ENCODE measurements at places on chromosomes 3 and 15.

DNA sequence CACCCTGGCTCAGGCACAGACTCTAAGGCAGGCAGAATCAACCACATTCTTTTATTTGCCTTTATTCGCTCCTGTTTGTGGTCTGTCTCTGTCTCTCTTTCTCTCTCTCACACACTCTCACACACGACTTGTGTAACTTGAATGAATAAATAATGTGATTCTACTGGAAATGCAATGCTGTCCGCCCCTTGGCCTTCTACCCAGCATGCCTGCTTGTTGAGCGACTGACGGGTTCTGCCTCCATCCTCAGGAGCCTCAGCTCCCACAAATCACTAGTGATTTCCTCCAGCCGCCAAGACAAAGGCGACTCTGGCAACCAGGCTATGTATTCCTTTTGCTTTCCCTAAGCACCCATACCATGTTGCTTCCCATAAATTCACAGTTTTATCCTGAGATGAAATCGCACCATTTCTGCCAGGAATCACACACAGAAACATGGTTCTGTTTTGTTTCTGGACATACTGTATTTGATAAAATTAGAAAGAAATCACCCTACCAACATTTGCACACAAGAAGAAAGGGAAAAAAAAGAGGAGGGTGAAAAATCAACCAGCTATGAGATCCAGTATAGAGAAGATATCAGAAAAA lies 460.8 kb downstream of the MAGI1 start:
- DNase-seq, result no peak

DNA sequence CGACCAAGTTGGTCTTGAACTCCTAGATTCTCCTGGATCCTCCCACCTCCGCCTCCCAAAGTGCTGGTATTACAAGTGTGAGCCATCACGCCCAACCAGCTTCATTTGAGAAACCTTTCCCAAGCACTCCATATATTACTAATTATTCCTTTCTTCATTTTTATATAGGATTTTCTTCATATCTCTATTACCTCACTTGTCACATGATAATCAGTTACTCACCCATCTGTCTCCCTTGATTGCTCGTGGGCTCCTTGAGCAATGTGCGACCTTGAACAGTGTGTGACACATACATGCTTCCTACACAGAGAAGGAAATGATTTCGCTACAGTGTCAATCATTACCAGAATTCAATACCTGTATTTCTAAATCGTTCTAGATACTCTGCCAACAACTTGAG lies 110.7 kb upstream of the C2CD4B start:
- no peak for DNase-seq

GRCh38 chr3:71060536-71060935 lies 523.0 kb downstream of the FOXP1 start:
- DNase-seq, result no peak

GRCh38 chr15:71542836-71543235 lies 267.5 kb upstream of the NR2E3 start:
- DNase-seq, result no peak

GRCh38 chr15:63582179-63582578 lies 15.0 kb upstream of the FBXL22 start:
- no peak for DNase-seq

GRCh38 chr3:61981060-61981459 lies 392.3 kb downstream of the FEZF2 start:
- DNase-seq, result no peak

DNA sequence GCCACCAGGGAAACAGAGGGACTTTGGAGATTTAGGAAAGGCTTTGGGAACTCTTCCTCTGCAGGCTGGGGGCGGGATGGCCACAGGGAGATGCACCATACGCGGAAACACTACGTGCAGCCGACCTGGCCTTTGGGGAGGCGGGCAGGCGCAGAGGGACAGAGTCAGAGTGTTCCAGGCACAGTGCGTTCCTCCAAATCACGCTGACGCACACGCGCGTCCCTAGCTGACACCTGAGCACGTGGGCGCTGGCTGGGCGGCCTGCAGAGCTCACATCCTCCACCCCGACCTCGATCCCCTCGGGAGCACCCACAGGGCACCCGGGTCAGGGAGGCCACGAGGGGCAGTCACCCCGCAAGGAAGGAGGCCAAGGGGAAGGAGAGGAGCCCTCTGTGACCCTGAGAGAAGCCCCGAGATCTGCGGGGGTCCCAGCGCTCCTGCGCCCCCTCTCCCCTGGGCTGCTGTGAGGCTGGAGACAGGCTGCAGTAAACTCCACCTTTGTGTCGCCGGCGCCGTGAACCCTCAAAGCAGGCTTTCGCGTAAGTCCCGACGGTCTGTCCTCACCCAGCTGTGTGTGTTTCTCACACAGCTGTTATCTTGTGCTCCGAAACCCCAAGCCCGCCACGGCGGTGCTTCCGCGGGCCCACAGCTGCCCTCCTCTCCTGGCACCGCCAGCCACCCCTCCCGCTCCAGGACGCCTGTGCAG lies 196.3 kb downstream of the OCA2 start:
- DNase-seq, result no peak

GRCh38 chr3:96863129-96863740 lies 48.8 kb downstream of the EPHA6 start:
- no peak for DNase-seq

DNA sequence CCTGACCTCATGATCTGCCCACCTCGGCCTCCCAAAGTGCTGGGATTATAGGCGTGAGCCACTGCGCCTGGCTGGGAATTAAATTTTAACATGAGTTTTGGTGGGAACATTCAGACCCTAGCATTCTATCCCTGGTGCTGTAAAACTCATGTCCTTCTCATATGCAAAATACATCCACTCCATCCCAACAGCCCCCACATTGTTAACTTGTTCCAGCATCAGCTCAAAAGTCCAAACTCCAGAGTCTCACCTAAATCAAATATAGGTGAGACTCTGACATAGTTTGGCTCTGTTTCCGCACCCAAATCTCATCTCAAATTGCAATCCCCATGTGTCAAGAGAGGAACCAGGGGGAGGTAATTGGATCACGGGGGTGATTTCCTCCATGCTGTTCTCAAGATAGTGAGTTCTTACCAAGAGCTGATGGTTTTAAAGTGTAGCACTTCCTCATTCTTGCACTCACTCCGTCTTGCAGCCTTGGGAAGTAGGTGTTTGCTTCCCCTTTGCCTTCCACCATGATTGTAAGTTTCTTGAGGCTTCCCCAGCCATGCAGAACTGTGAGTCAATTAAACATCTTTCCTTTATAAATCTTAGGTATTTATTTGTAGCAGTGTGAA lies 96.2 kb upstream of the PLCL2 start:
- DNase-seq, result no peak

GRCh38 chr3:16216373-16216935 lies 42.0 kb downstream of the GALNT15 start:
- DNase-seq, result no peak

DNA sequence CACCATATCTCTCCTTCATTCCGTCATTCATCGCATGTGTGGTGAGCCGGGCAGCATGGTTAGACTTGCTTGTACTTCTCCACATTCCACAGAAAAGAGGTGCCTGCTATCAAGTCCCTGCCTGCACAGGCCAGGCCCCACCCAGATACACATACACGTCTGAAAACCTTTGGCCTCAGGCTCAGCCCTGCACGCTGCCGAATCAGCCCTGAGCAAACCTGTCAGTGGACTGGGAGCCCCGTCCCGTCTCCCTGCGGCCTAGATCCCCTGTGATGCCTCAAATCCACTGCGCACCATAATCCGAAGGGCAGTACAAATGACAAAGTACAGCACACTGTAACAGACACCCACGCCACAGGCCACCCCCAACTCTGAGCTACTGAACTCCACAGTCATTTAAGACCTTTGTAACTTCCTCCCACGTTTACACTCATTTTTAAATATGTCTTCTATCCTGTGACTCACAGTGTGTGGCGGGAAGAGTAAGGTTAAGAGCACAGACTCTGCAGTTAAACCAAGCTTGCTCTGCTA lies 67.1 kb downstream of the MB21D2 start:
- DNase-seq, result peak; percentile 45

- DNase-seq, result no peak
Observed at GRCh38 chr15:62553911-62554563, 389.0 kb upstream of the C2CD4B start.

GRCh38 chr3:105022813-105023212 lies 343.9 kb upstream of the ALCAM start:
- no peak for DNase-seq
